LHCN-M2 (cell line): ENCODE measurements at places on chromosomes 1 and 21. TPM values are rescaled to one million over a fixed set of nuclear protein-coding genes. Genes with fewer than 3 reads are reported as not detected.

GRCh38 chr1:169052727-169053126 is 53.8 kb upstream of the ATP1B1 start:
- no peak for DNase-seq

The LYPD8 gene
- total RNA-seq: not detected in 2 replicates

The NGF gene
- not detected in 2 replicates for total RNA-seq

- DNase-seq: no peak
These were observed 1.7 kb downstream of the LMOD1 start for GRCh38 chr1:201944639-201945038.

The GNAT2 gene
- total RNA-seq: not detected in 2 replicates
